Lower leg skin (tissue), 4 donors: ENCODE measurements at places on chromosomes 12 and 14.

GRCh38 chr12:70002097-70002911 is 177.3 kb downstream of the MYRFL start:
- no peak for DNase-seq

DNA sequence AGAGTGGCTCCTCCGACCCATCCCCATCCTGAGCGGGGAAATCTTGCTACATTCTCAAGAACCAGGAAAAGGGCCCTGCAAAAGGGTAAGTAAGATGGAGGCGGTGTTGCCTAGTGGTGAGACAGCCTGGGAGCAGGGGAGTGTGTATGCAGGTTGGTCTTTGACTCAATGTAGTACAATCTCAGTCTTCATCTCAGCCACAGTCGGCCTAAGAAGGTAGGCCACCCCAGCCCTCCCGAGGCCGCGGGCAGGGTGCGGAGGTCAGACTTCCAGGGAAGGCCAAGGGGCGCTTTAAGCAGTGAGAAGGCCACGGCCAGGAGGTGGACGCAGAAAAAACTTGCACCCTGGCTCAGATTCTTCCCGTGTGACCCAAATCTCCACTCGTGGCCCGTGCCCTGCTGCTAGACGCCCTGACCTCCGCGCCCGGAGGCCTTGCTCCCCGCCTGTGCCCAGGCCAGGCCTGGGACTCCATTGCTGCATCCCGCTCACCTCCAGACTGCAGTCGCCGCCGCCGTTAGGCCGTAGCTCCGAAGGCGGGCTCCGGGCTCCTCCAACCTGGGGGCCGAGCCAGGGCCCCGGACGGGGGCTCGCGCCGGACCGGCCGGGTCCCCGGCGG is 435 bp downstream of the FOXM1 start:
- DNase-seq: no peak

DNA sequence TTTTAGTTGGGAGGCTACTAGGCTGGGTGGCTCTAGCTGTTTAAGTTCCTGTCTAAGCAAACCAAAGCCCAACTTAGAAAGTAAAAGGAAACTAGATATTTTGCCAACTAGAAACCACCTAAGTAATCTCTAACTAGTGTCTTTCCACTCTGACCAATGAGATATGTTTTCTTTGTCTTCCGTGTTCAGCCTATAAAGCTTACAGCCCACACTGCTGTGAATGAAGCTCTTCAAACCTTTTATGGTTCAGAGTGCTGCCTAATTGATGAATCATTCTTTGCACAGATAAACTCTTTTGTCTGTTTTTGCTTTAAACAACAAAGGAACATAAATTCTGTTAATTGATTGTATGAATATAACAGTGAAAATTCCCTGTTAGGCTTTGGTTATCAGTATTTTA is 66.1 kb downstream of the FUT8 start:
- no peak for DNase-seq

DNA sequence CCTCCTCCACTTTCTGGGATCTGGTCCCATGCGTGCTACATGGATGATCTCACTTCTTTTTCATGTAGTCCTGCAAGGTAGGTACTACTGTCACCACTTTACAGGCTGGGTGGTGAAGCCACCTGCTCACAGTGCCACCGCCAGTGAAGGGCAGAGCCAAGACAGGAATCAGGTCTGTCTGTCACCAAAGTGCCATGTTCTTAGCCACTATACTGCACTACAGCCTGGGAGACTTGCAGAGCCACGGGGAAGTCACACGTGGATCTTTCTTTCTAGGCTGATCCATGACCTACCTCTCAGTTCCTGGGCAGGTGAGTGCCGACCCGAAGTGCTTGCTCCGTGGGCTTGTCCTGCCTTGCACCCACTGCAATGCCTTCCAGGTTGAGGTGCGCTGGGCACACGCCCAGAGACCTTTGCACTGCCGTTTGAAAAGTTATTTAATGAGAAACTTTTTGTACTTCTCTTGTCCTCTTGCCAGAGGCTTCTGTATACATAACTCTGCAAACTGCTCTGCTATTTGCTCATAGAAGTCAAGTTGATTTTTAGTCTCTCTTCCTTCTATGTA is 19.7 kb upstream of the CLMN start:
- DNase-seq: no peak

DNA sequence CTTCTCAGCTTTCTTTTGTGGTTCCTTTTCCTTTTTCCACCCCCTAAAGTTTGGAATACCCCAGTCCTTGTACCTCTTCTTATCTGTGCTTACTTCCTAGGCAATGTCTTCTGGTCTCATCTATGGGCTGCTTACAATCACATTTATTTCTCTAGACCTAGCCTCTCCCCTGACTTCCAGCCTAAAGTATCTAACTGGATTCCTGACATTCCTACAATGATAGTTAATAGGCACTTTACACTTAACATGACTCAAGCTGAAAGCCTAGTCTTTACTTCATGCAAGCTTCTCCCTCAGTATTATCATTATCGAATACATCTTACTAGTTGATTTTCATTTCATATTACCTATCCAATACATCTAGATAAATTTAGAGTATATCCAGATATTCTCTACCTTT is 21.2 kb downstream of the CLECL1 start:
- no peak for DNase-seq

DNA sequence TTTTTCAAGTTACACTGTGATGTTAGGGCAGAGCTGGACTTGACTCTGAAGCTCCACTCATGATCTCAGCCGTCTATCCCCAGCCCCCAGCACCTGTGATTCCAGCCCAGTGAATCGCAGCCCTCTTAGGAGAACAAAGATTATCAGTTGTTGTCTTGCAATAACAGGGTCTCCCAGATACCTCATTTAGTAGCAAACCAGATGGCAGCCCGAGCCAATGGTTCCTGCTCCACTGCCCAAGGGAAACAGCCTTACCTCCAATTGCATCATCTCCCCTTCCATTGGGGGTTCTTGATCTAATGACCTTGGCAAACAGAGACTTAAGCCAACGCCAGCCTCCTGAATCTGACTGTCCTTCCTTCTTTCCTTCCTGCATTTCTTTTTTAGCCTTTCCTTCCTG is 371.2 kb downstream of the BCL11B start:
- peak; percentile 80 for DNase-seq

DNA sequence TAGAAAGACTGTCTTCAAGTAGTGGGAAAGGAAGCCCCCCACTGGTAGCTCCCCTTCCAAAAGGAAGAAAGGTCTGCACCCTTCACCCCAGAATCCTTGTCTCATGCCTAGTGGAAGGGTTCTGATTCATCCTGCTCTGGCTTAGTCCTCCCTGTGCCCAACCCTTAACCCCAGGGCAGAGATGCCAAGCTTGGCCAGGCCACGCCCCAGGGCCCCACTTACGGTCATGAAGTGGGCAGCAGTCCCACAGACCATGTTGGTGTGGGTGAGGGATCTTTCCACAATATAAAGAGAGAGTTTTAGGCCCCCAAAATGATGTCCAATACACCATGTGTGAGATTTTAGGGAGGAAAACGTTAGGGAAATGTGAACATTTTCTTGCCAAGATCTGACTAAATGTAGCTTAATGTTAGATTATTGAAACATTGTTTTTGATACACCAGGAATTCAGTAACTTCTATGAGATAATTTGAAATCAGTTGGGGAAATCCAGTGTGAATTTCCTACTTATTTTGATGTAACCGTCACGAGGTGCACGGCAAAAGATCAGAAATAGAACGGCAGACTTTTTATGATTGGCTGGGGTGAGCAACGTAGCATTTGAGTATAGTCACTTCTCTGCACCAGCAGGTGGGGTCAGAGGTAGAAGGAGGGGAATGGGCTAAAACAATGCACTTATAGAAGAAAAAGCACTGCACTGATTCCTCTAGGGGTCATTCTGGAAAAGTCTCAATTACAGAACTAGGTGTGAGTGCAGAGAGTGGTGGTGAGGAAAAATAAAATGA is 8.2 kb upstream of the SSPN start:
- DNase-seq: no peak

- peak; percentile 67 for DNase-seq
Observed at GRCh38 chr12:112879191-112879705, 27.5 kb upstream of the OAS1 start.

DNA sequence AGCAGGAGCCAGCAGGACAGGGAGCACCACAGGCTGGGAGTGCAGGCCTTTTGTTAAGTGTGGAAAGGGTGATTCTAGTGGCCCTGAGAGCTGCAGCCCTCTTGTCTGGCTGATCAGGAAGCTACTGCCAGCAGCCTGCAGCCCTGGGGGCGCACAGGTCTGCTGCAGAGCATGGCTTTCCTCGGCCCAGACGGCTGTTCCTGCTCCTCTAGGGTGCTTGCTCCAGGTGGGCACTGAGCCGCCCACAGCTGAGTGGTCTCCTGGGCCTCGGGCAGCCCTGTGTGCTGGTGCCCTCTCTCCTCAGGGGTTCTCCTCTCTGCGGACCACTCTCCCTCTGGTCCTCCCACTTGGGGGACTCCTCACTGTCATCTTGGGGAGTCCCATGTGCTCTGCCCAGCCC is 18.9 kb downstream of the CCDC88C start:
- DNase-seq: no peak

GRCh38 chr14:35123388-35123703 is 994 bp downstream of the PRORP start:
- no peak for DNase-seq

DNA sequence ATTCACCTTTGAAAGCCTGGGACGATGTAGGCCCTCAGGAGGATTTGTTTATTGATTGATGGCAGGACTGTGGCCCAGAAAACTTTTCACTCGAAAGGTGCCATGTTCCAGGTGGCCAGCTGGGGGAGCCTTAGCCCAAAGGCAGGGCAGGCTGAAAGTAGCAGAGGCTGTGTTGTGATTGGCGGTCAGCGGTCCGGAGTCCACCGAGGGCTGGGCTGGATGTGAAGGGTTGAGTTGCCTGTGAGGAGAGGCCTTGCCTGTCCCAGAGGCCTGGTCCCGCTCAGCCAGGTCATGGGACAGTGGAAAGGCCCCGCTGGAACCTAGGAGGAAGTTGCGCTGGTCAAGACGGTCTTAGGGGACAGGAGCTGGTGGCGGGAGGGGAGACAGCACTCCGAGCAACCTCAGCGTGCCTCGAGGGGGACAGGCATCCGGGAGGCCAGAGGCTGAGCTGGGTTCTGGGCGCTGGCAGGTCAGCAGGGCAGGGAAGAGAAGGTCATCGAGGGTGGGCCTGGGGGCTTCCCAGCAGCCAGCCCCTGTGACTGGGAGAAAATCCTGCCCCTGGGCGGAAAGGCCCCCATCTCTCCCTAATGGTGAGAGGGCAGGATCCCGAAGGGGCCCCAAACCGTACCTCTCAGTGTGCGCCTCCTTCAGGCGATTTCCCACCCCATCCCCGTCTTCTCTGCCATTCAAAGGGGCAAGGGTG is 26.3 kb downstream of the CMA1 start:
- DNase-seq: no peak

DNA sequence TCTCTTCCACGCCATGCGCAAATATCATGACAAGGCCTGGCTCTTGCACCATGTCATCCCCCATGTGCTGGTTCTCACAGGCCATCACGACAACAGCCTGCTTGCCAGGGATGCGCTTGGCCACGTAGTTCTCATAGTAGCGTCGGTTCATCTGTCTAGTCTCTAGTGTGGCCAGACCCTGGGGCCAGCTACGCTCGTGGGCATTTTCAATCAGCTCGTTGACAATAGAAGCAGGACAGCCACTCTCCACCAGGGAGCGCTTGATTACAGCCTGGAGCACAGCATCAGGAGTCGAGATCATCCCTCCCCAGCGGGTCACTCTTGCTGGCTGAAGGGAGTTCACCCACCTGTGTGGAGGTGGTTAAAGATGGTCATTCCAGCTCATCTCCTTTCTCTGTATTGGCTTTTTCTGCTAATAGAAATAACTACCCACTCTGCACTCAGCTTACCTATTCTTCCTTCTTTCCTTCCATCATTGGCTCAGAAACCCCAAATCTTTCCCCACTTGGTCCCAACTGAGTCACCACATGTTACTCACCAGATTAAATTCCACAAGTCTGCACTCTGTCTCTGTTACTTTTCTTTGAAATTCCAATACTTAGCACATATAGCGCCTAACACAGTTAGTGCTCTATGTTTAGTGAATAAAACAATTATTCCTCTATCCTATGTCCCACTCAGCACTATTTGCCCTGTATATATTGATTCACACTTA is 15.1 kb downstream of the RNF41 start:
- DNase-seq: no peak

GRCh38 chr12:55624056-55624455 is 12.6 kb upstream of the OR10P1 start:
- DNase-seq: no peak

- DNase-seq: no peak
Observed at GRCh38 chr12:6294156-6295093, 16.1 kb upstream of the PLEKHG6 start.

GRCh38 chr12:12007001-12007712 is 63.6 kb upstream of the BCL2L14 start:
- no peak for DNase-seq

DNA sequence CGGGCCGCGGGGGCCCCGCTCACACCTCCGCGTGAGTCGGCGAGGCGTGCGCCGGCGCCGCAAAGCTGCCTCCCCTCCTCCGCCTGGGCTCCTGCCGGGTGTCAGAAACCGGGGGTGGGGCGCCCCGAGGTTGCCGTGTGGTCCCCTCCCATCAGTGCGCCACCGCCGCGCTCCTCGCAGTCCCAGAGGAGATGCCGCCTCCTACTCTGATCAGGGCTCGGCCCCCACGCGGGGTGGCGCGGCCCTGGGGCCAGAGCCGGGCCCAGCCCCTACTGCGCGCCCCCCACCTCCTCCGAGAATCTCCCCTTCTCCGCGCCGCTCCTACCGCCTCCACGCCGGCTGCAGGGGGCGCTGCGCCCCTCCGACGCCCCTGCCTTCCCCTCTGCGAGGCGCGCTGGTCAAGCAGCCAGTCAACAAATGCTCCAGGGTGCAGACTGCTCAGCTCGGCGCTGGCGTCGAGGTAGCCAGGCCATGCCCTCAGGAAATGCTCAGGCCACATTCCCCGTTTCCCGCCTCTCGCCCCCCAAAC is 467 bp upstream of the JAG2 start:
- no peak for DNase-seq

DNA sequence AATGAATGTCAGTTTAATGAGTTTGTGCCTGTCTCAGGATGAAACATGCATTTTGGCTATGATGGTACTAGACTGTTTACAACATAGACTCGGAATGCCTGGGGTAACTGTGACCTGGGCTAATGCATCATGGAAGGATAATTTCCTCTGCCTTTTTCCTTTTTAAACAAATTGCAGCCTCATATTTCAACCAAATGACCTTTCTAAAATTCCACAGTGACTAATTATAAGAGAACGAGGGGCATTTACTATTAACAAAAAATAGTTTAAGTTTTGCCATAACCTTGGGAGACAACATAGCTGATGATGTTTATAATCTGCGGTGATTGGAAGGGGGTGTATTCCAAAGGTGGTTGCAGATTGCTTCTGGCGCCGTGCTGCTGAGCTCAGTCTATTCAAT is 1140.5 kb downstream of the GALC start:
- DNase-seq: no peak

DNA sequence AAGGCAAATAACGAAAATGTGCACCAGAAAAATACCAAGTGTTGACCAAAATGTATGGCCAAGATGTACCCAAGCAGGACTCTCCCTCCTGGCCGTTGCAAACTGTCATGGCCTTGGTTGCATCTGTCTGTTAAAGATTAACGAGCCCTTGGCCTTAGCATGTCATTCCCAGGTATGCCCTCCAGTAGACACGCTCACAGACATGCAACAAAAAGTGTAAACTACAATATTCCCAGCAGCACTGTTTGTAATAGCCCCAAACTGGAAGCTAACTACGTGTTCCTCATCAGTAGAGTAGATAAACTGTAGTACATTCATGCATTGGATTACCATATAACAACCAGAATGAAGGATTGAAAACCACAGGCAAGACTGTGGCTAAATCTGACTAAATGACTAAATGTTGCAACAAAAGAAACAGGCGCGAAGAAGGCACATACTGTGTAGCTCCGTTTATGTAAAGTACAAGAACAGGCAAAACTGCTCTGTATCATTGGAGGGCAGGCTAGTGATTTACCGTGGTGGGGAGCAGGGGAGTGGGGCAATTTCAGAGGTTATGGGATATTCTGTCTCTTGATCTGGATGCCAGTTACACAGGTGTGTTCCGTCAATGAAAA is 232.8 kb upstream of the DIO3 start:
- no peak for DNase-seq
